ENCODE measurements at places on chromosomes 16 and 17.

DNA sequence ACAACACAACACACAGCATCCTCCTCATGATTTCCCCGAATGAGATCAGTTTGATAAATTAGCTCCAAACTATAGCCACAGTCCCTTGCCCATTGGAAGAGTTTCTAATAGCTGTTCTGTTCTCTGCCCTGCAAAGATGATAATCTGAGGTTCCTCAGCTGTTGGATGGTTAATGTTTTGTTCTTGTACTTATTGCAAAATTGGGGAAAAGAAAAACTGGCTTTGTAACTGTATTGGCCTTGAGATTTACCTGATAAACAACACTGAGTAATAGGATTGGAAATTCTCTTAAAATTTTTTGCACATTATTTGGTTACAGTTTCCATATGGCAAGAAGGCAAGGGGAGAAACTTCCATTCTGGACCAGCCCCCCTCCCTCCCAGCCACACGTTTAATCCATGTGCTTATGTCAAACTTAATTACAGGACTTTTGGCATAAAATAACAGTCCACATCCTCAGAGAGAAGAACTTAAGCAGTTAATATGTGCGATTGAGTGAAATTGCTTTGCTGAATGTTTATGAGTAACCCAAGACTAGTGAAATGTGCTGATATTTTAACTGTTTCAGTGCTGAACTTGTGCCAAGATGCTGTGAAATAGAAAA is 119.1 kb upstream of the ZFHX3 start:
- DNase-seq = no peak

- DNase-seq = no peak
Observed at GRCh38 chr17:39763051-39763820, 25.5 kb downstream of the GRB7 start.

- DNase-seq = no peak
Observed at GRCh38 chr17:67902511-67903231, 77.4 kb downstream of the BPTF start.

- DNase-seq = no peak
Observed at GRCh38 chr16:21950782-21951521, 2.2 kb upstream of the UQCRC2 start.

- no peak for DNase-seq
Observed at GRCh38 chr16:85917012-85917411, 18.1 kb downstream of the IRF8 start.

DNA sequence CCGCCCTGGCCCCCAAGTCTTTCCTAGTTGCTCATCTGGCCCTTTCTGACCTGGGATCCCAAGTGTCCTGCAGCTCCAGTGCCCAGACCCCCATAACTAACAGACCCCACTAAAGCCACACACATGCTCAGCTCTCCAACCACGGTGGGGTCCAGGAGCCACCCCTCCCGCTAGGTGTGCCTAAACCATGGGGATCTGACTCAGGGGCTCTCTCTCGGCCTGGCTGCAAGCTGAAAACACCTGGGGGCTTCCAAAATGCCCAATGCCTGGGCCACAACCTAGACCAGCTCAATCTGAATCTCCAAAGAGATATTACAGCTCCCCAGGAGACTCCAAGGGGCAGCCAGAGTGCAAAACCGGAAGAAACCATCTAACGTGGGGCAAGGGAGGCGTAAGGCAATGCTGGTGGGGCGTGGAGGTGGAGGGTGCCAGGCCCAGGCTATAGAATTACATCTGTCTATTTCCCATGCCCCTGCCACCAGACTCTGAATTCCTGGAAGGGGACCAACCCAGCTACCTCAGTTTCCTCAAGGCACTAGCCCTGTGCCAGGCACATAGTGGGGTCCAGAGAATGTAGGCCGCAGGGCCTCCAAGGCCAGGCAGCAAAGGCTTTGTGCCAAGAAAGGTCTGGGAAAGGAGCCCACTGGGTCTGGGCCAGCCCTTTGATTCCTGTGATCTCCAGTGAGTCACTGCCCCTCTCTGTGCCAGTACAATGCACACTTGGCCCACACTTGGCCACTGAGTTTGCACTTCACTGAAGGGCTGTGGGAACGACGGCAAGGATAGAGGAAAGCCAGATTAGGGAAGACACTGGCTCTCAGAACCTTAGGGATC is 3.3 kb downstream of the CD2BP2 start:
- no peak for DNase-seq

- no peak for DNase-seq
Observed at GRCh38 chr17:31697838-31698237, 161.2 kb downstream of the COPRS start.

- DNase-seq = peak; percentile 6
Observed at GRCh38 chr17:74212209-74212912, 1.0 kb upstream of the TTYH2 start.

GRCh38 chr17:63647065-63647725 is 25.0 kb downstream of the MAP3K3 start:
- DNase-seq = no peak

DNA sequence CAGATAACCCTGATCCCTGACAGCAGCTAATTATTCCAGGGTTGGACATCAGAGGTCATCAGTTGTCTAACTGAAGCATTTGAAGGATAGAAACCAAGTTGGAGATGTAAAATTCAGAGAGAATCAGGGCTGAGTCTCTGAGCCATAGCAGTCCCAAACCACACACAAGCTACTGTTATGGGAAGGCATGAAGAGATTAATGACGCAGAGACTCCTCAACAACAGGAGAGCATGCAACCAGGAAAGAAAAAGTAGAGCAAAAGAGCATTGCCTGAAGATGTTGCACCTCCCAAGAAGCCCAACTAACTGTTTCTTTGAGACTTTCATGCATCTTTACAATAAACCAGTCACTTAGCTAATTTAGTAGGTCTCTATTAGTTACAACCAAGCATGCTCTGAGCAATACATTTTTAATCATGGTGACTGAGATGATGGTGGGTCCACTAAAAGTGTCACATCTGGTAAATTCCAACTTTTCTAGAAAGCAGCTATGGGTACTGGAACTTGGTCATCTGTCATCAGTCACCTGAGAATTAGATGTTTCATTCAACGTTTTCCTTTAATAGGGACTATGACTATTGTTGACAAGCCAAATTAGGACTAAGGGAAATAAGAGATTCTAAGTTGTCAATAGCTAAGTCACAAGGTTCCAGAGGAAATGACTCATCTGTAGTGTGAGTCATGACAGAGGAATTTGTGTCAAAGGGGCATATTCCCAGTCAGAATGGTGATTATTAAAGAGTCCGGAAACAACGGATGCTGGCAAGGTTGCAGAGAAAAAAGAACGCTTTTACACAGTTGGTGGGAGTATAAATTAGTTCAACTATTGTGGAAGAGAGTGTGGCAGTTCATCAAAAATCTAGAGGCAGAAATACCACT is 239.8 kb downstream of the CHD9NB start:
- no peak for DNase-seq

GRCh38 chr17:78256707-78257591 is 25.5 kb downstream of the TMEM235 start:
- DNase-seq = no peak

GRCh38 chr17:34671191-34671590 is 91.8 kb downstream of the TMEM132E start:
- no peak for DNase-seq

DNA sequence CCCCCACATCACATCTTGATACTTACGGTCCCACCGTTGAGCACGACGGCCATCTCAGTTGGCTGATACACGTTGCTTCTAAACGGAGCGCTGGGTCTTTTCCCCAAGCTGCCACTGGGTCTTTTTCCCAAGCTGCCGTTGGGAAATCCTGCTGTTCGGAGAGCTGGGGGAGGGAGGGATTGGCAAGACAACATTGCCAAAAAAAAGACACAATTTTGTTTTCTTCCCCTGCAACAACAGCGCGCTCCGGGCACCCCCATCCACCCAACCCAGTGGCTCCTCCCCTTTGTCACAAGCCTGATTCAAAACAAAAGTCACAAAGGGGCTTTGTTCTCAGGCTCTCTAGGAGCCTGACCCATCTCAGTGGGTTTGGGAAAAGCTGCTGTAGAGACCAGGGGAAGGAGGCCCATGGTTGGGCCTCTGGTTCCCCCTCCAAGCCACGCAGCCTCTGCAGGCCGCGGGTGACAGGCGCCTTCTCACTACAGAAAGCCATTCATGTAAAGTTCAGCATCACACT is 22.8 kb downstream of the GPRC5B start:
- DNase-seq = no peak

DNA sequence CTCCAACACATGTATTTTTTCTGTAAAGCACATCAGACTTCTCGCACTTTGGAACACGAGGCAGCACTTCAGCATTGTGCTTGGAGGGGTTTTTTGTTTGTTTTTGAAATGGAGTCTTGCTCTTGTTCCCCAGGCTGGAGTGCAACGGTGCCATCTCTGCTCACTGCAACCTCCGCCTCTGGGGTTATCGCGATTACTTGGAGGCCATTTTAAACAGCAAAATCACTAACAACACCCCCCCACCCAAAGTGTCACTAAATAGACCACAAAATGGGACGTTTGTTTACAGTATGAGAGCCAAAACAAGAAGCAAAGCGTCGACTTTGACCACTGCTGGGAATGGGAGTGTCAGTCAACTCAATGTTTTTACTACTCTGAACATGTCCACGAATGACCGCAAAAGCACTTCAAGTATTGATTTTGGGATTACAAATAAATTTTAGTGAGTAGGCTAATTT is 9.0 kb upstream of the C16orf87 start:
- no peak for DNase-seq

DNA sequence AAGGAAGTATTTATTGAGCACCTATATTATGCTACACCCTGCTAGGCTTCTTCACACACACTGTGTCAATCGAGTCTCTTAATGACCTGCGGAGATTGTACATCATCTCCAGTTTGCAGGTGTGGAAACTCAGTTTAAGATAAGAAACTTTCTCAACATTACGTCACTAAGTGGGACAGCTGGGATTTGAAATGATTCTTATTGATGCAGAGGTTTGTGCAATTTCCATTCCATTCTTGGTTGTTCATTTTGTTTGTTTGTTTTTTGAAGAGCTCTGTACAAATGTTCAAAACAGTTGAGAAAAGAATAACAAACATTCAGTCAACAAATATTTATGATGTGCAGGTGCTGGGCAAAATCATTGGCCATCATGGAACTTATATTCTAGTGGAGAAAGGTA is 84.8 kb downstream of the MAP2K6 start:
- DNase-seq = no peak

- no peak for DNase-seq
Observed at GRCh38 chr16:3266873-3267537, 10.6 kb upstream of the MEFV start.

GRCh38 chr17:4520894-4521600 is 22.4 kb downstream of the SPNS2 start:
- no peak for DNase-seq

DNA sequence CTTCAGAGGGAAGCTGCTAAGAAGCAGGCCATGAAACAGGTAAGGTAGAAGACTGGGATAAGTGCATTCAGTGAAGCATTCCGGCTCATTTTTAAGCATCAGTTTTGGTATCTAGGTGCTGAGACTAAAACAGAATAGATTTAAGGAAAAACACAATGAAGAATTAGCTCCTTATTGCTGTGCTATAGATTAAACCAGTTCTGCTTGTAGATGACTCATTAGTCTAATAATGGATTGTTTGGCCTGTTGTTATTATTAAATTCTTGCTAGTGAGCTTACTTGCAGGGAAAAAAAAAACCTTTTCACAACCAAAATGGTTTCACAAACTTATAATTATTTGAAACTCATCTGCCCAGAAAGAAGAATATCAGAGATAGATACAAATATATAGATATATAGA is 55.9 kb downstream of the NSRP1 start:
- no peak for DNase-seq

GRCh38 chr17:58271216-58271931 is 9.4 kb downstream of the MPO start:
- DNase-seq = no peak

- DNase-seq = no peak
Observed at GRCh38 chr16:50538411-50539052, 9.7 kb upstream of the NKD1 start.

GRCh38 chr17:50565402-50566350 is 5.2 kb downstream of the CACNA1G start:
- DNase-seq = no peak

DNA sequence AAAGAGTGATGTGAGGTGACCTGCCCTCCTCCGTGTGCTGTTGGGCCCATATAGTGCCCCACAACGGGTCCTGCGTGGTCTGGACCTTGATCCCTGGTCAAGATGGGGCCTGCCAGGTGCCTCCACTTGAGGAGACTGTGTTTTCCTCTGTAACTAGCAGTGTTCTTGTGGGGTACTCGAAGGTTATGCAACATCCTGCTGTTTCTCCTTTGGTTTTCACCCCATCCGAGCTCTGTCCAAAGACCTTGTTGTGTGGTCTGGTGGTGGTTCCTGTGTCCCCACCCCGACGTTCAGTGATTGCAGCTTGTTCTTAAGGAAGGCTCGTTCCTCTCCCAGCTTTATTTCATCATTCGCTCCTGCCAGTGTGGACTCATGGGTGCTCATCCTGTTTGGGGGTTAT is 38.7 kb upstream of the ZNF750 start:
- DNase-seq = no peak

DNA sequence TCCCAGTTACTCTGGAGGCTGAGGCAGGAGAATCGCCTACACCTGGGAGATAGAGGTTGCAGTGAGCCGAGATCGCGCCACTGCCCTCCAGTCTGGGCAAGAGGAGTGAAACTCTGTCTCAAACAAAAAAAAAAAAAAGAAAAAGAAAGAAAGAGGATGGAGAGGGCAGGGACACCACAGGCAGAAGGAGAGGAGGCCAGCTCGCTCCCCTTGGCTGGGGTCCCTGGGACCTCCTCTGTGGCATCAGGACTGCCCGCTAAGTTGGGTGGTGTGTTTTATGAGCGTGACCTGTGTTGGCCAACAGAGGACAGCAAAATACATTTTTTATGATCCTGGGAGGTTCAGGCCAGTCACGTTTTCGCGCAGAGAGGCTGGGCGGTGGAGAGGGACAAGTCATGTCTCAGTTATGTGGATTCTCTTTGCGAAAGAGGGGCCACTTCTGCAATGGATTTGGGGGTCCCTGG is 229.6 kb downstream of the MRTFB start:
- no peak for DNase-seq

DNA sequence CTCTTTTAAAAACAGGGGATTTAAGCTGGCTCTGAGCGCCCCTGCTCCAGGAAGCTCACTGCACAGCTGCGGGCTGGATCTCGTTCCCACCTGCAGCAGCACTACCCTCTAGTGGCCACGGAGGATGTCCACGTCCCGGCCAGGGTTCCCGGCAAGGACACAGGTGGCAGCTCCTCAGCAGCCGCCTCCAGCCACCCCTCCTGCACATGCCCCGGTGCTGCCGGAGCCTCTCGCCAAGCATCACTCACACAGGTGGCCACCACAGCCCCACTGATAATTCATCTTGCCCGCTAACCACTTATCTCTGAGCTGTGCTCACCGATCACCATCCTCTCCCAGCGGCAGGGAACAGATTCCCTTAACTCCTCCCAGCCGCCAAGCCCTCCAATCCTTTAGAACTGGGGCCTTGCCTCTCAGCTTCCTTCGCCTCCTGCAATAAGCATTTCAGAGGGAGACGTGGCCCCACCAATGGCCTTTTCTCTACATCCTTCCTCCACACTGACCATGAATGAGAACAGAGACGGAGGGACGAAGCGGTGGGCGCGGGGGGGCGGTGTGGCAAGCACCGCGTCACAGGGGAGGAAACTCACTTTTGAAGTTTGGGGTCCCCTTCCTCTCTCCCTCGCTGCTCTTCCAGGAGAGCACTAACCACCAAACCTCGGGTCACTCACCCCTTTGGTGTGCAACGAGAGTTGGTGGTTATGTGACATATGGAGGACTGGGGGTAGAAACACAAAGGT is 222.1 kb downstream of the RBFOX3 start:
- DNase-seq = no peak

Data from effector memory CD4-positive, alpha-beta T cell (primary cell).